A549 treated with dexamethasone at 1 μM for 4 hours (cell line): ENCODE measurements at places on chromosomes 1 and 21. TPM values are rescaled to one million over a fixed set of nuclear protein-coding genes. Genes with fewer than 3 reads are reported as not detected.

The MIXL1 gene
- total RNA-seq: 0.08 to 0.14 TPM (median 0.09 TPM) in 3 of 5 replicates, not detected in the others

The C4BPA gene
- total RNA-seq: 0.58 to 0.91 TPM (median 0.67 TPM) in 5 replicates

The DCDC2B gene
- not detected in 5 replicates for total RNA-seq

The RAVER2 gene
- total RNA-seq: 3.6 to 4.9 TPM (median 4.5 TPM) in 5 replicates

The LHX4 gene
- 0.24 to 0.41 TPM (median 0.32 TPM) in 5 replicates for total RNA-seq

The PROK1 gene
- total RNA-seq: not detected in 5 replicates

The GSTM1 gene
- total RNA-seq: 0.21 TPM in 1 of 5 replicates, not detected in the others

The SLC25A34 gene
- total RNA-seq: 0.10 to 0.22 TPM (median 0.20 TPM) in 5 replicates

The MAN1C1 gene
- 0.65 to 0.97 TPM (median 0.92 TPM) in 5 replicates for total RNA-seq

The CLDN17 gene
- not detected in 5 replicates for total RNA-seq

The B3GALT2 gene
- total RNA-seq: not detected in 5 replicates

The RNU1-2 gene
- 10.6 TPM in 1 of 5 replicates, not detected in the others for total RNA-seq

The LMOD1 gene
- not detected in 5 replicates for total RNA-seq

The NTNG1 gene
- total RNA-seq: not detected in 5 replicates

The ITGB2 gene
- total RNA-seq: 0.56 to 0.94 TPM (median 0.76 TPM) in 5 replicates

The DENND2C gene
- total RNA-seq: 0.34 to 0.62 TPM (median 0.39 TPM) in 5 replicates

The HUNK gene
- total RNA-seq: 1.2 to 1.6 TPM (median 1.5 TPM) in 5 replicates

The UBL4B gene
- total RNA-seq: not detected in 5 replicates

The MCOLN2 gene
- total RNA-seq: 1.9 to 2.4 TPM (median 2.3 TPM) in 5 replicates

The CCDC27 gene
- total RNA-seq: not detected in 5 replicates

The AIRE gene
- not detected in 5 replicates for total RNA-seq

The RCC1 gene
- 65.9 to 83.3 TPM (median 77.5 TPM) in 5 replicates for total RNA-seq

The TTC39A gene
- 1.6 to 1.9 TPM (median 1.8 TPM) in 5 replicates for total RNA-seq

The S100A12 gene
- total RNA-seq: not detected in 5 replicates

The EFNA4 gene
- total RNA-seq: 14.0 to 17.2 TPM (median 14.8 TPM) in 5 replicates

The TMEM81 gene
- total RNA-seq: 1.6 to 3.0 TPM (median 2.3 TPM) in 5 replicates

The NOTCH2 gene
- 30.2 to 54.0 TPM (median 48.7 TPM) in 5 replicates for total RNA-seq

The NGF gene
- total RNA-seq: 0.29 to 0.70 TPM (median 0.61 TPM) in 5 replicates

The SPRR2E gene
- total RNA-seq: not detected in 5 replicates

The CD101 gene
- total RNA-seq: 0.14 to 0.58 TPM (median 0.49 TPM) in 5 replicates

The RPTN gene
- 0.02 TPM in 1 of 5 replicates, not detected in the others for total RNA-seq

The A3GALT2 gene
- not detected in 5 replicates for total RNA-seq

The PLPP3 gene
- 19.7 to 26.2 TPM (median 22.9 TPM) in 5 replicates for total RNA-seq

The RNU1-4 gene
- 10.6 TPM in 1 of 5 replicates, not detected in the others for total RNA-seq

The LMX1A gene
- total RNA-seq: 0.05 TPM in 1 of 5 replicates, not detected in the others

The CORT gene
- total RNA-seq: 0.08 to 0.30 TPM (median 0.24 TPM) in 5 replicates

The RIPK4 gene
- 16.0 to 23.1 TPM (median 20.0 TPM) in 5 replicates for total RNA-seq

The ETV3L gene
- not detected in 5 replicates for total RNA-seq

The SLAMF6 gene
- not detected in 5 replicates for total RNA-seq

The INSRR gene
- total RNA-seq: not detected in 5 replicates

The CD1D gene
- total RNA-seq: 0.03 to 0.06 TPM (median 0.05 TPM) in 4 of 5 replicates, not detected in the other

The PWP2 gene
- 0.41 to 3.2 TPM (median 2.0 TPM) in 5 replicates for total RNA-seq
